ENCODE measurements at places on chromosomes 12 and 14.

GRCh38 chr12:25995906-25996305 lies 37.4 kb downstream of the RASSF8 start:
- no peak for DNase-seq

DNA sequence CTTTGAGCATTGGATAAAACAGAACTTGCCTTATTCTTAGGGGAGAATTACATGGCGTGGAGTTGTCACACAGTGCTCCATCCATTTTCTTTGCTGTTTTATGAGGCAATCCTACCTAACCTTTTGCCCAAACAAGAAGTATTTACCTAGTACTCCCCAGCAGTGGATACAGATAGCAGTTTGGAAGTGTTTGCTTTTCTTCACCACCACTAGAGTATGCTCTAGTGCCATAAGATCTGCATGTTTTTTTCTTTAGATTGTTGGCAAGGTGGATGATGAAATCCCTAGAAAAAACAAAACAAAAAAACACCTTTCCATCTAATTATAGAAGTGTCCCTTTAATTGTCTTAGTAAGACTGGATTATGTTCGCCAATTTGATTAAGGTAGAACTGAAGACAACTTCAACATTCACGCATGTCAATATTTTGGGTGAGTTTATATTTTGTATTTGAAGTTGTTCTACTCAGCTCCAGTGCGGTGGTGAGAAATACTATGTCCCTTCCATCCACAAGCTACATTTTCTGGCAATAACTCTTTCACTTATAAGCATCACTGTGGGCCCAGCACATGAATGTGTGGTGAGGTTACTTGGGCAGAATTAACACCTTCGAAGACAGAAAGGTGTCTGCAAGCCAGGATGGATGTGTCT lies 23.6 kb upstream of the TMEM260 start:
- DNase-seq, result no peak

DNA sequence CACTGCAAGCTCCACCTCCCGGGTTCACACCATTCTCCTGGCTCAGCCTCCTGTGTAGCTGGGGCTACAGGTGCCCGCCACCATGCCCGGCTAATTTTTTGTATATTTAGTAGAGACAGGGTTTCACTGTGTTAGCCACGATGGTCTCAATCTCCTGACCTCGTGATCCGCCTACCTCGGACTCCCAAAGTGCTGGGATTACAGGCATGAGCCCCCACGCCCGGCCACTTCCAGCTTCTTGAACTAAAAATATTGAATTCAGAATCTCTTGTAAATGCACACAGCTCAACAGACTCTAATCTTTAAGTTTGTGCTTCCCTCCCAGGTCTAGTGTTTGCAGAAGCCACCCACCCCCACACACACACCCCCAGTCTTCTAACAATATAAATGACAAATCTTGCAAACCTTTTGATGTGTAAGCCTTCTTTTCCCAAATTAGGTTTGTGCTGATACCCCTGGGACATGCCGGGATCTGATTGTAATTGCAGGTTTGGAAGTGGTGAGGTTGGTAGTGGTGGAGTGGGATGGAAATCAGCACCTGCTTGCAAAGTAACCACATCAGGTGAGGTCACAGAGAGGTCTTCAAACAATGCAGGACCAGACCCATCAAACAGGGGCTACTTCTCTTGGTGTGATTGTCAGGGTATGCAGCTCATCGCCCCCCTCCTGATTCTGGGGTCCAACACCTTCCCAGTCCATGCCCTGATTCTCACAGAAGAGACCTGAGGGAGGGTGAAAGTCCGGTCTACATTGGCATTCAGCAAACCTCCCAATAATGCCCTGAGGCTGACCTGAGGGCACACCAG lies 51.4 kb upstream of the GPR132 start:
- no peak for DNase-seq

- no peak for DNase-seq
Observed at GRCh38 chr12:43154498-43155045, 397.4 kb downstream of the ADAMTS20 start.

GRCh38 chr14:63760014-63760413 lies 32.1 kb upstream of the SGPP1 start:
- no peak for DNase-seq

DNA sequence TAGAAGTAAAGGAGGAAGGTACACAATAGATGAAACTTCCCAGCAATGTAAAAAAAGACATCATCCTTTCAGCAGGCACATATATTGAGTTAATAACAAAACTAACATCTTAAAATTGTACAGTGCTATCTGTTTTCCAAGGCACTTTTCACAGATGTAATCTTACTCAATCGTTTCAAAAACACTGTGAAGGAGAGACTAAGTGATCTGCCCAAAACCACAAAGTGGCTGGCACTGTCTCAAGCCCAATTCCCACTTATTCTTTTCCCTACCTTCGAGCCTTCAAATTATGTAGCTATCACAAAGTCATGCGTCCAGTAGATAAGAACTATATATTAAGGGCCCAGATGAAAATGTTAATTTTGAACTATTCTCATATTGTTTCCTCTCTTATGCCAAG lies 193.6 kb upstream of the RASSF8 start:
- DNase-seq, result no peak

DNA sequence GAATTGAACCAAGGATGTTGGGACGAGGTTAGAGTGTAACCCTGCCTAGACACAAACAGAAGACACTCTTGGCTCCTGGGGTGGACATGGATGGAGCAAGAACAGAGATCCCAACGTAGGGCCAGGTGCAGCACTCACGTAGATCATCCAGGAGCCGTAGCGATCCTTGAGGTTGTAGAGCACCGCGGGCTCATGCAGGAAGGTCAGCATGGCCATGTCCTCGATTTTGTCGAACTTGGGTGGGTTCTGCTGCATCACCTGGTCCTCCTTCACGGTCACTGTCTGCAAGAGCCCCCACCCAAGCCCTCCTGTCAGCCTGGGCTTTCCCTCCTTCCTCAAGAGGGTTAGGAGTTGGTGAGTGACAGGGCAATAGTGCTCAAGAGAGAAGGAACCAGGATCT lies 2.5 kb downstream of the MYH7 start:
- DNase-seq, result no peak

DNA sequence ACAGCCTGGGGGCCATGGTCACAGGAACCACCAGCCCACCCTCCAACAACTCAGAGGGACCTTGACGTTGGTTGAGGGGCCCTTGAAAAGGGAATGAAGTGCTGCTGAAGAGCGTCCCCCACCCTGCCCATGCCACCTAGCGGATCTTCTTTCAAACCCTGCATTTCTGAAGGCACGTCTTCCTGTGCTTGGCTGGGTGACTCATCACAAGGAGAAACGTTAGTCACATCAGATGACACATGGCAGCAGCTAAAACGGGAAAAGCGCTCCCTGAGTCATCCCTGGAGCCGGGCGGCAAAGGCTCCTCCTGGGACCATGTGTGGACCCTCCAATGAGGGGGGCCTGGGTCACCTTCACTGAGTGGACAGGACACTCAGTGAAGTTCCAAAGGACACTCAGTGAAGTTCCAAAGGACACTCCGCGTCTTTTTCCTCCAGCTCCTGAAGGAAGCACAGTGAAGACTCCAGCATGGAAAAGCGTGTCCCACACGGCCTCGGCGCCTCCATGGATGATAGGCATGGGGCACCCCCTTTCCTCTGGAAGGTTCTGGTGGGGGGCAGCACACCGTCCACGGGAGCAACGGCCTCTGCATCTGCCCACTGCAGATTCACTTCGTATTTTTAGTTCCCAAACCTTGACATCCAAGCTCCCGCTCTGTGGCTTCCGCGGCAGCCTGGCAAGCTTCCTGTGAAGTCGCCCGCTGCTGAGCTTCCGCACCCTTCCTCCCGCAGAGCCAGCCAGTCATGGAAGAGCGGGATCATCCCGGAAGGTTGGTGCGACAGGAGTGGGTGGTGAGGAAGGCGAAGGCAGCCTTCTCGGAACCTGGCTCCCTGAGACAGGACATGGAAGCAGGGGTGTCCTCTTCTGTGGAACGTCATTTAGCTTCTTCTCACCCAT lies 383.4 kb downstream of the VRK1 start:
- DNase-seq, result no peak

DNA sequence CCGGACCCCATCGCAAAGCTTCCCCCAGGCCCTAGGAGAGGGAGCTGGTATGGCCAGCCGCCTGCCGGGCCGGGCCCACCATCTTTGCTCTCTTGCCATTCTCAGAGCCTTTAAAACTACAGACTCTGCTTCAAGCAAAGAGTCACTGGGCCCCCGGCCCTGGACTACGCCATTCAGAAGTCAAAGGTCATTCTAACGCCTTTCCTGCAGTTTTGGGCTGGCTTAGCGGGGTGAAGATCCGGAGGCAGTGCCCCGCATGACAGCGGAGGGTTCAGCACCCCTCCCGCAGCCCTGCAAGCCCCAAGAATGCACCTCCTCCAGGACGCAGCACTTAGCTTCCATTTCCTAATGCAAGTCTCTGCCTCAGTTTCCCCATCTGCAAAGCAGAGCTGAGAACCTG lies 38.3 kb upstream of the MEG3 start:
- no peak for DNase-seq

GRCh38 chr12:43011383-43011926 lies 421.9 kb upstream of the PRICKLE1 start:
- DNase-seq, result no peak

- no peak for DNase-seq
Observed at GRCh38 chr14:75662966-75663365, 1.9 kb downstream of the TTLL5 start.

DNA sequence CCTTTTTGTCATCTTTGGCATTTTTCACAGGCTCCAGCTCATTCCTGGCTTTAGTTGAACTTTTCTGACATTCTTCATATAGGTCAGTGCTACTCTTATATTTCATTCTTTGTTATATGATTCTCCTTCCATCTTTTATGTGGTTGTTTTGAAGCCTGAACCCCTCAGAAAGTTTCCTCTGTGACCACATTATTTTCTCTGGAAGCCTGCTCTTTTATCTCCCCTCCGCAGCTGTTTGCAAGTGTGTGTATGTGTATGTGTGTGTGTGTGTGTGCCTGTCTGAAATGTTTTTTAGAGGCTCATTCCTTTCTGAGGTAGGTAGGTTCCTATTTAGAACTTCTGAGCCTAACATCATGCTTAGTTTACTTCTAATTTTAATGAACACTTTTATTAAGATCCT lies 47.6 kb downstream of the ANO4 start:
- DNase-seq, result no peak

DNA sequence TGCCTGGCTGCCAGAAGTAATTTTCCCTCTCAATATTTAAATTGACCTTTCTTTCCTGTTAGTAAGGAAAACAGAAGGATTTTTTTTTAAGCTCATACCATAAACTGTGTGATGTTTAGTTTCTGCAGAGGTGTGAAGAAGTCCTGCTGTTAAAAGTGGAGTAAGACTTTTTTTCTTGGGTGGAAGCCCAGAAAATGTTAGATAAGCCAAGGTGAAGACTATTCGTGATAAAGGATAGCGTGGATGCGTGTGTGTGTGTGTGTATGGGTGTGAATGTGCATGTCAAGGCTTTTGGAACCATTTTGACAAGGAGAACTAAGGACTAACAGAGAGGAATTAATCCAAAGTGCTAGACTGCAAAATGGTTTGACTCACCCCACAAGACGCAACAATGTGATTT lies 152.9 kb upstream of the SEL1L start:
- no peak for DNase-seq

GRCh38 chr12:116441292-116441691 lies 117.9 kb upstream of the MAP1LC3B2 start:
- no peak for DNase-seq

DNA sequence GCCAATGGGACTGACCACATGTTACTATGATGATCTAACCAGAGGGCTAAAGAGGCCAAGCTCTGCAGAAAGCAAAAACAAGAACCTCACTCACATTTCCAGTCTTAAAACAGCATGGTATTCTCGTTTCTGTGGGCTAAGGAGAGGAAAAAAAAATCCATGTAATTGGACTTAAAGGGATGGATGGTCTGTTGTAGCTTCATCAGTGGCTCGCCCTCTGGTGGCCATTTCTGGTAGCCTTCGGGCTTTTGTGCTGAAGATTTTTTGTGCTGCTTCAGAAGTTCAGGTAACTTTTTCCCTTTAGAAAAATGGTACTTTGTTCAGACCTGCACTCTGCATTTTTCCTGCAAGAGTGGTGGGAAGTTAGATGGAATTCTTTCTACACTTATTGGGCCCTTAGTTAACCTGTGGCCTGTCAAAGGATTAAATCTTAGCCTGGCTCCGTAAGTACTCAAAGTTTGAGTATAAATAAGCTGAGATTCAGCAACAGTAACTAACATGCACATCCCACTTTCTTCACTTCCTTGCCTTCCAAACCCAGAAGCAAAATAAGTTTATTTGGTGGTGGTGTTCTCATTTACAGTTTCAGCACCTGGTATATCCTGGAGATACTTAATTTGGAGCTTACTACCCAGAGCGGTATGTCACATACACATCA lies 22.3 kb downstream of the DCAF4 start:
- no peak for DNase-seq

GRCh38 chr14:44963044-44963528 lies 1.1 kb downstream of the TOGARAM1 start:
- DNase-seq, result no peak

- no peak for DNase-seq
Observed at GRCh38 chr14:85313560-85314207, 216.3 kb upstream of the FLRT2 start.

DNA sequence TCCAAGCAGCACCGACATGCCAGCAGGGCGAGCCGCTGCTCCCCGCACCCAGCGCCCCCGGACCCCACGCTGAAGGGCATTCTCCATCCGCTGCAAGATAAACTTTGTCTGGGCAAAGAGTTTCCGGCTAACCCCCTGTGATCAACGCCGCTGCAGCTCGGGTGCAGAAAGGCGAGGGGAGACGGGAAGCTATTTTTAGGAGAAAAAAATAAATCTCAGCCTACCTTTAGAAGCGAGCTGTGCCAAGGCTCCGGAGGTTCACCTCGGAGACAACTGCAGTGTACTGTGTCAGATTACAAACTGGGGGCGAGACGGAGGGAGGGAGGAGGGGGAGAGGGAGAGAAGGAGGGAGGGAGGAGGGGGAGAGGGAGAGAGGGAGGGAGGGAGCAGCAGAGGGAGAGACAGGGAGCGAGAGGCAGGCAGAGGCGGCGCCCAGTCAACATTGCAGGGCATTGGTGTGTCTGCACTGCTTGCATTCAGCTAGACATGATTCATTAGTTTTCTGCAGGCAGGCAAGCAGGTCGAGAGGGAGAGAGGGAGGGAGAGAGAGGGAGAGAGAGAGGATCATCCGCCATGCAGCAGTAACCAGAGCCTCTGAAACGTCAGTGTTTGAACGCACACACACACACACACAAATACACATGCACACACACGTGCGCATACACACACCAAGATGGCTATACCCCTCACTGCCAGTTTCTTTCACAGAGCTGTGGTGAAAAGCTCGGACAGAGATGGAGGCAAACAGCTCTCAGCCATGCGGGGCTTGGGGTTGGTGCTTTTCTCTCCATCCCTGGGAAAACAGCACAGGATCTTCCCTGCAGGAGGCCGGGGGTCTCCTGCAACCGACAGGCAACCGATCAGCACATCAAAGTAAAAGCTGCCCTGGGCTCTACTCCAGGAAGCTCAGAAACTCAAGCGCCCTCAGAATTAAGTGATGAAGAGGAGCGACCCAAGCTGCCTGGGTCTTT lies at the start of gene RIMBP2:
TSS of gene RIMBP2 (minus strand) at position 302 of the 971 bp plus-strand sequence. CDS start 237,286 bp downstream, outside the sequence.
- no peak for DNase-seq

GRCh38 chr12:6341417-6342139 lies at the start of gene TNFRSF1A:
Gene TNFRSF1A, minus strand, starts transcription at chr12:6342076. Its CDS starts 262 bp downstream, at chr12:6341814.
- no peak for DNase-seq

All from stimulated activated CD4-positive, alpha-beta T cell treated with anti-CD3 and anti-CD28 coated beads, Interleukin-15, amount 100 ng/mL, for 48 hours (primary cell).